ENCODE measurements at places on chromosomes 4 and X.

- no peak for DNase-seq
Measured at GRCh38 chr4:158750379-158750778, 18.4 kb upstream of the FNIP2 start.

- DNase-seq, result no peak
Measured at GRCh38 chrX:107374831-107375230, 74.6 kb upstream of the FRMPD3 start.

- no peak for DNase-seq
Measured at GRCh38 chr4:126627255-126627654, 1005.5 kb upstream of the INTU start.

DNA sequence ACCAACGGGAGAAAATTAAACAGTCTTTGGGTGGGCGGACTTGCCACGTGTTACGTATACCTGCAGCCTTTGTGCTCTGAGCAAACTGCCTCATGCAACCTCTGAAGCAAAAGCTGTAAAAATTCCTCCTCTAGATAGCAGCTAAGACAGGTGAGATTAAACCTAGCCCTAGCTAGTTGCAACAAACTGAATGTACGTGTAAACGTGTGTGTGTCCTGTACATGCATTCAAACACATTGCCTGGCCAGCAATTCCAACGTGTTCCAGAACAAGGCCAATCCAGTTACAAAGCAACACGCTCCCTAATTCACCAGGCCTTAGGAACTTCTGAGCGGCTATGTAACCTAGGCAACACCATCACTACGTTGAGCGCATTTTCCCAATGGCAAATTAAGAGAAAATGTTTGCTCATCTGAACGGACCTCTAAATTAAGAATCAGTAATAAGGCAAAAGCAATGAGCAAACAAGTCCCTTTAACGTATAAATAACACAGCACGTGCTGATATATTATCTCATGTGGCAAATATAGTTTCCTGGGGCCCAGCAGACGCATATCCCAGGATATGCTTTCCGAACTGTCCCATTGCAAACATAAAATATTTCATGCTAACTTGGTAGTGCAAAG is 792 bp downstream of the PPID start:
- peak; percentile 34 for DNase-seq

DNA sequence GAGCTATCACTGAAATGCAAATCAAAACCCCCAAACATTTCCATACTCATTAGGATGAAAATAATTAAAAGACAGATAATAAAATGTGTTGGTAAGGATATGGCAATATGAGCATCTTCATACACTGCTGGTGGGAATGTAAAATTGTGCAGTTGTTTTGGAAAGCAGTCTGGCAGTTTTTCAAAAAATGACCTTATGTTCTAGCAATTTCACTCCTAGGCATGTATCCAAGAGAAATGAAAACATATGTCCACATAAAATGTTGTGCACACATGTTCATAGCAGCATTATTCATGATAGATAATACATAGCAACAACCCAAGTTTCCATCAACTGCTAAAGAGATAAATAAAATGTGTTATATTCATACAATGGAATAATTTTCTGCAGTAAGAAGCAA is 14.8 kb upstream of the GPRASP2 start:
- no peak for DNase-seq

GRCh38 chr4:156169011-156169410 is 215.3 kb upstream of the CTSO start:
- DNase-seq, result peak; percentile 69

GRCh38 chr4:163618845-163619244 is 124.4 kb downstream of the TMA16 start:
- no peak for DNase-seq

DNA sequence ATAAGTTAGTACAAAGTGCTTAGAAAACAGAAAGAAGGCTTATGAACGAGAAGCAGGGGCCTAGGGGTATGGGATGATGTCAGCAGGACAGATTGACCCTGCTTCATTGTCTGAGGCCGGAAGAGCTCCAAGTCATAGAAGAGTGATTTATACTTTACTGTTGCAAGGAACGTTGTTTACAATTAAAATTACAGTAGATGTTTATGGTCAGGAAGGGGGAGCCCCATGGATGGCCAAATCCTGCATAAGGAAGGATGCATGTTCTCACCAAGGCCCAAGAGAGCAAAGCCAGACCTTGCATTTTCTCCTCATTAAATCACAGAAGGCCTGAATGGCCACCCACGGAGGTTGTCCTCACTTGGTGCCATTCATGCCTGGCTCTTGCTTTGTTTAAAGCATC is 115.3 kb downstream of the LDB2 start:
- no peak for DNase-seq

GRCh38 chr4:81519856-81520255 is 48.1 kb upstream of the RASGEF1B start:
- DNase-seq, result no peak

DNA sequence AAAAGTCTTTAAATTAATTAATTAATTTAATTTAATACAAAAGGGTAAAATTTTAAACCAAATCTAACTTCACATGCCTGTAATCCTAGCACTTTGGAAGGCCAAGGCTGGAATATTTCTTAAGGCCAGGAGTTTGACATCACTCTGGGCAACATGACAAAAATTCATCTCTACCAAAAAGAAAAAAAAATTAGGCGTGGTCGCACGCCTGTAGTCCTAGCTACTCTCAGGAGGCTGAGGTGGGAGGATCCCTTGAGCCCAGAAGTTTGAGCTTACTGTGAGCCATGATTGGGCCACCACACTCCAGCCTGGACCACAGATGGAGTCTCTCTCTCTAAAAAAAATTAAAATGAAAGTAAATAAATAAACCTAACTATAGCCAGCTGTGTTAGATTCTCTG is 39.2 kb upstream of the ANTXR2 start:
- DNase-seq, result peak; percentile 38

DNA sequence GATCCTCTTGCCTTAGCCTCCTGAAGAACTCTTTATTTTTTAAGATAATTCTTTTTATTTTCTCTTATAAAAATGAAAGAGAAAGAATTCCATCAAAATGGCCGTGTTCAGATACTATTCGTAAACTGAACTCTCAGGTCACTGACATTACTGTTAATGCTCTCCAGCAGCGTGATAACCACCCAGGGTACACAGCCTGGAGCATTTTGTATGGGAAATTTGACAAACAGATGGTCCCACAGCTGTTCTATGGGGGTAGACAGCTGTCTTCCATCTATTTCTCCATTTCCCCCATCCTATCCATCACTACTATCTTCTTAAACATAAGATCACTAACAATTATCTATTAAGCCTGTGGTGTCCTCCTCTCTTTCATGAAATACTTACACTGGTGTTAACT is 47.8 kb downstream of the SYNPO2 start:
- no peak for DNase-seq

DNA sequence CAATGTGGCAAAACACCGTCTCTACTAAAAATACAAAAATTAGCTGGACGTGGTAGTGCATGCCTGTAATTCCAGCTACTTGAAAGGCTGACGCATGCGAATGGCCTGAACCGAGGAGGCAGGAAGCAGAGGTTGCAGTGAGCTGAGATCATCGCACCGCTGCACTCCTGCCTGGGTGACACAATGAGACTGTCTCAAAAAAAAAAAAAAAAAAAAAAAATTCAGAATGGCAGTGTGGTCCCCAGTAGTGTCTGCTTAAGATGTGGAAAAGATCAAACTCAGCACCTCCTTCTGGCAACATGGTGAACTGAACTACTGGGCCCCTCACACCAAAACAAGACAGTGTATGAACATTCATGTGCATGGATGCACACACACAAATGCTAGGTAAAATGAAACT is 32.2 kb downstream of the SMS start:
- no peak for DNase-seq

DNA sequence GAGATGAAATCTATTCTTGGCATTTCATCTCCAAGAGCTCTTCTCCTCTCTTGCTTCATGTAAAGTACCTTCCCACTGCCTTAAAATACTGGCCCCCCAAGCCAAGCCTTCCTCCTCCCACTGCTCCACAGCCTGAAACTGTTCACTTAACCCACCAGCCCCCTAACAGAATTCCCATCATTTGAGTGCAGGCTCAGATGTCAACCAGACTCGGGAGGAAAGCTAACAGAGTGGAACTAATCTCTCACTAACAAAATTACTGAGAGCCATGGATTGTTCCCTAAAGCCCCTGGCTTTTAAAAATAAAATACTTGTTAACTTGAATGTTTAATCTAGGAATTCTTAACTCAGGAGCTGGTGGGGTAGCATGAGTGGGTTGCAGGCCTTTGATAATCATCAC is 7.1 kb upstream of the DCUN1D4 start:
- no peak for DNase-seq

DNA sequence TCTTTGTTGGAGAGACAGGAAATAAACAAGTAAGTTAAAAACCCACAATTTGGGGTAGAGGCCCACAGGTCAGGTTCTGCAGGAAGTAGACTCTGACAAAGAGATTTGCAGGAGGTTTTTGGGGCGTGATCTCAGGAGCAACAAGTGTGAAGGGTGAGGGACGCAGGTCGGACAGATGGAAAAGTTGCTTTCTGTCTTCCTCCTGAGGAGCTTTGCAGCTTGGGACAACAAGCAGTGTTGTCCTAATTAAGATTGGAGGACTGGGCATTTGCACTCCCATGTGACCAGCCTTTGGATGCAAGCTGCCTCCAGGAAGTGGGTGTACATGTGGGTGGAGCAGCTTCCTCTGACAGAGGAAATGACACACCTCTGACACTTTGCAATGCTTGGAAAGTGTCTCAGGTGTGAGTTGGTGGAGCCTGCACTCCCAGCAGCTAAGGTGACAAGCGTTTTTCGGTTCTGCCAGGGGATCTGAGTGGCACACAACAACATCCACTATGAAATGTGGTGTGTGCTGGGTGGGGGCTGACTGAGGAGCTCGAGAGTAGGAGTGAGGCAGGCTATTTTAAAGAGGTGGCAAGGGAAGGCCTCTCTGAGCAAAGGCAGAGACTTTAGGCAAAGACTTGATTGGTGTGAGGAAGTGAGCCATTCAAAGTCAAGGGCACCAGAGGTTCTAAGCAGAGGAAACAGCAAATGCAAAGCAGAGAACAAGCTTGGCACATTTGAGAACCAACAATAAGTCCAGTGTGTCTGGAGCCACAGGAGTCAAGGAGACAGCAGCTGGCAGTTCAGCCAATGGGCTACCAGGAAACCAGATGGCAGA is 339.8 kb upstream of the GATB start:
- no peak for DNase-seq

GRCh38 chrX:43676971-43677572 is 21.0 kb downstream of the MAOA start:
- DNase-seq, result peak; percentile 39

DNA sequence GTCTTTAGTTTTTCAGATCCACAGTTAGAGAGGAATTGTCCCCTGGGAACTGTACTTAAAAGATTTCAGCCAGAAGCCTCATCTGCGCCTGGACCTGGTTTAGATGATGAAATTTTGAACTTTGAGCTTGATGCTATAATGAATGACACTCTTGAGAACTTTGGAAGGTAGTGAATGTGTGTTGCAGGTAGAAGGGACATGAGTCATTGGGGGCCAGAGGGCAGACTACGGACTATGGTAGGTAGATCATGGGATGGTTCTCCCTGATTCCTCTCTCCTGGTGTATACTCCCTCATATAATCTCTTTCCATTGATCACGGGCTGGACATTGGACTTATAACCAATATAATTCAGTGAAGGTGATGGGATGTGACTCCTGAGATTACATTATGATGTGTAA is 38.9 kb upstream of the GLRA3 start:
- no peak for DNase-seq

GRCh38 chr4:181261279-181261678 is 981.9 kb upstream of the TENM3 start:
- no peak for DNase-seq

- no peak for DNase-seq
Measured at GRCh38 chr4:124431653-124432192, 280.8 kb downstream of the ANKRD50 start.

- DNase-seq, result no peak
Measured at GRCh38 chr4:48909697-48910096, 3.1 kb upstream of the OCIAD2 start.

DNA sequence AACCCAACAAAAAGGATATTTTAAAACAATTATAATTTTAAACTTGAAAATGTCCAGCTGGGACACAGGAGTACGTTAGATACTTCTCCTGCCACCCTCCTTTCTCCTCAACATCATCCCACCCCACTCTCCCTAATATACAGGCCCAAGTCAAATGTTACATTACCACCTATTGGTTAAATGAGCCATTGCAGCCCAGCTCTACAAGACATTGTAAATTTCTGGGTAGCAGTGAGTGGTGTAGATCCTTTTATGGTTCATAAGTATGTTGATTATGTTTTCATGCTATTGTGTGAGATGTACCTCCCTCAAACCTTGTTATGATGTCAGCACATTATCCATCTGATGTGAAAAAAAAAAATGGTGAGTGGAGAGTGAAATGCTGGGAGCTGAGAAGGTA is 187.1 kb upstream of the BCOR start:
- DNase-seq, result no peak

- no peak for DNase-seq
Measured at GRCh38 chr4:89284828-89285227, 22.8 kb downstream of the GPRIN3 start.

- DNase-seq, result no peak
Measured at GRCh38 chrX:148389629-148390028, 110.8 kb upstream of the AFF2 start.

GRCh38 chr4:3073158-3074077 is 920 bp downstream of the HTT-AS start:
- no peak for DNase-seq

DNA sequence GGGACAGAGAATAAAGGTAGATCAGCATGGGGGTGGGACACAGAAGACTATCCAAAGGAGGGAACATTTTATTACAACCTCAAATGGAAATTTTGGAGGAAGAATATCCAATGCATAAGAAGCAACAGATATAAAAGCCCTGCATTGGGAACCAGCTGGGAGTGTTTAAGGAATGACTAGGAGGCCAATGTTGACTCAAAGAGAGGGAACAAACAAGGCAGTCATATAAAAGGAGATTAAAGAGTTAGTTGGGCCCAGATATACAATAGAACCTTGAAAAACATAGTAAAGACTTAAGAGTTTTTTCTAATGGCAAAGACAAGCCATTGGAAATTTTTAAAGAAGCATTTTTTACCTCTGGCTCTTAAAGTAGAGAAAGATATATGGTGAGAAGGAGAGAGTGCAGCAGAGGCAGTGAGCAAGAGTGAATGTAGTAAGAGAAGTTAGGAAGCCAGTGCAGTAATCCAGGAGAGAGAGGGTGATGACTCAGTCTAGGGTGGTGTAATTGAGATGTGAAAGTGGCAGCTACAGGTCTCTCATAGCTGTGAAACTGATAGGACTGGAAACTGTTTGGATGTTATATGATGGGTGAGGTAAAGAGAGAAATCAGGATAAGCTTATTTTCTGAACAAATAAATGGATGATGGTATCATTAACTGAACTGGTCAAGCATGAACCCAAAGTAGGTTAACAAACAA is 182.2 kb upstream of the ATOH1 start:
- no peak for DNase-seq

- DNase-seq, result peak; percentile 3
Measured at GRCh38 chr4:8846046-8846720, 25.5 kb downstream of the HMX1 start.

DNA sequence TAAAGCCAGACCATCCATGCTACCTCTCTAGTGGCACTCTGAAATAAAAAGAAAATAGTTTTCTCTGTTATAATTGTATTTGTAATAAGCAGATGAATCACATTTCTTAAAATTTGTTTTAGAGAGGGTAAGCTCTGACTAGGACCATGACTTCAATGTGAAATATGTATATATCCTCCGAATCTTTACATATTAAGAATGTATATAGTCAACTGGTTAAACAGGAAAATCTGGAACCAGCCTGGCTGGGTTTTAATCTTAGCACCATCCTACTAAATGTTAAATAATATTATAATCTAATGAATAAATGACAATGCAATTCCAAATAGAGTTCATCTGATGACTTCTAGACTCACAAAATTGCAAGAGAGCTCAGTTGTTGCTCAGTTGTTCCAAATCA is 1.5 kb downstream of the FGB start:
- DNase-seq, result no peak
